T-helper 1 cell (primary cell): ENCODE measurements at places on chromosomes 5 and 9.

DNA sequence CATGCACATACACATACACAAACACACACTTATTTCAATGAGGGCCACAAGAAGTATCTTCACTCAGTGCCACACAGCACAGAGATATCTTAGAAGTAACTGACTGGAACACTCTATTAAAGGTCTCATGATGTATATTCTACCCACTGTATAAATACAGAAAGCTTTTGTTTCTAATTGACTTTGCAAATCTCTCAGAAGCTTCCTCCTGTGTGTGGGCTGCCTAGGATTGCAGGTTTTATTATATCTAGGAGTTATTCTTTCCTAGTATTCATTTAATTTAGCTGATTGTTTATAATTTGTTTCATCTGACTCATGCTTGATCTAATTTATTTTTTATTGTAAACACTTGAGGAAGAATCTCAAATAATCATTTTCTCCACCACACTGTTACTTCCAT is 262.4 kb upstream of the ACTBL2 start:
- DNase-seq: no peak

- no peak for DNase-seq
Measured at GRCh38 chr5:41869151-41869723, 988 bp downstream of the OXCT1 start.

GRCh38 chr5:122252319-122252718 is 59.7 kb upstream of the SNCAIP start:
- DNase-seq: no peak

- DNase-seq: no peak
Measured at GRCh38 chr9:127522727-127523126, 71.4 kb downstream of the LRSAM1 start.

DNA sequence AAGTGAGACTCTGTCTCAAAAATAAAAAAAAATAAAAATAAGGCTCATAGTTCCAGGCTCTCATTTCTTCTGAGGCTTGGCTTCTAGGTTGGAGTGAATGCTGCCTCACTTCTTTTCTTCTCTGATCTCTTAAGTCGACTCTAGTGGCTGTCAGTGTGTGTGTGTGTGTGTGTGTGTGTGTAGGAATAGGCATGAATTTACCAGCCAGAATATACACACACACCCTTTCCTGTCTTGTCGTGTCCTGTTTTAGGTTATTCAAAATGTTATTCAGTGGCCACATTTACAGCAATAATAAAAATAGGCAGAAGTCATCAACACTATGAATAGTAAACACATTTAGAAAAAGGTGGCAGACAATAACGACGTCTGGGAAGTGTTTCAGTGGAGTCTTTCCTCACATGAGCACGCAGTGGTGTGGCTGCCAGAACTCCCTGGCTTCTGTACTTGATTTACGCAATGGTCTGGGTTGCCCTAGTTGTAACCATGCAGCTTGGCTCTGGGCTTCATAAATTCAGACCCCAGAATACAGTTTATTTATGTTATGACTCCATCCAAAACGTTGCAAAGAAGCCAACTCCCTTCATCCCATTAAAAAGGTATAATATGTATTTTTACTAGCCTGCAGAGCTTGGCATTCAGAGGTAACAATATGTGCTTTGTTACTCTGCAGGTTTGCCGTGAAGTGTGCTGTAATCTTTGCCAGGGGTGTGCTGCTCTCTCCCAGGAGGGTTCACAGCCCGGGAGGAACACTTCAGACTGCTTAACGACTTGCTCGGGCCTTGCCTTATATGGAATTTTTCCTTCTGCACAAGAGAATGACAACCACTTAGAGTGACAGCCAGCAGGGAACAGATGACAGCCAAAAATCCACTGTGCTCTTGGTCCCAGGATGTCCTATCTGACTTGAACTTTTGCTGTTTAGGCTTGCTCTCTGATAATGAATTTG is 34.4 kb upstream of the PALM2AKAP2 start:
- no peak for DNase-seq

DNA sequence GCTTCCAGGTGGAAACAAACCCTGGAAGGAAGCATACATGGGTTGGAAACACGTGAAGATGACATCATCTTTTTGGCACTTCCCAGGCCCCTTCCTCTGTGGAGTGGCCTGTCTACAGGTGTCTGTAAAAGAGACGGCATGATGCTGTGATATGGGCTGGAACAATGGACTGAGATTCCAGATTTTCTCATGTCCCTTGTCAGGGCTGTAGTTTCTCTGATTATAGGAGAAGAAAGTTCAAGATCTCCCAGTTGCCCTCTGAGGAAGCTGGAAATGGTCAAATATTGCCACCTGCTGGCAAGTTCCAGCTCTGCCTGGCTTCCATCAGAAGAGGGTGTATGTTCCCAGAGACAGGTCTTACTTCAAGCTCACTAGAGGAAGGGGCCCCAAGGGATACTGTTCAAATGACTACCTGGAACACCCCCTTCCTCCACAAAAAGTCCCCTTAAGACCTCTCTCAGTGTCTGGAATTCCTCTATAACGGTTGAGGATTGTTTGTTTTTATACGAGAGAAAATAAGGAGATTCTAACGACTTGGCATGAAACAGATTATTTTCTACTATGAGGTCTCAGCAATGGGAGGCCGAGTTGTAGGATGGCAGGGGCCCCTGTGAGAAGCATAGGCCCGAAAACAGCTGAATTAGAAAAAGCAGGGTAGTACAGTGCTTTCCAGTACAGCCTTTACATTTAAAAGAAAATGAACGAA is 7.3 kb upstream of the ANXA6 start:
- DNase-seq: peak; percentile 37

- DNase-seq: no peak
Measured at GRCh38 chr5:159083548-159084452, 15.9 kb downstream of the EBF1 start.
